COR-L47 (cell line): ENCODE measurements at places on chromosomes 3 and 15.

DNA sequence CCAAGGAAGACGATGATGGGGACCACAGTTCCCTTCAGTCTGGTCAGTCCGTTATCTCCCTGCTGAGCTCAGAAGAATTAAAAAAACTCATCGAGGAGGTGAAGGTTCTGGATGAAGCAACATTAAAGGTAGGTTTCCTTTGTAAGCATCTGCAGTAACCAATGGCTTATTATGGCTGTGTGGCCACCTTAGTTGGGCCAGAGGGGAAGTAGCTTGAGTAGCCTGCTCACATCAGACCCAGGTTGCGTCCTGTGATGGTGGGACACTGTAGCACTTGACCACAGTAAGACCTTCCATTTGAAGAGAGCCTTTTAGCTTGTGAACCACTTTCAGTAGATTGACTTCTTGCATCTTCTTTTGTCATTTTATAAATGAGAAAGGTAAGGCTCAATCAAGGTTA is 22.6 kb downstream of the STARD5 start:
- no peak for DNase-seq

GRCh38 chr15:84773716-84774115 is 25.3 kb downstream of the ZNF592 start:
- no peak for DNase-seq

DNA sequence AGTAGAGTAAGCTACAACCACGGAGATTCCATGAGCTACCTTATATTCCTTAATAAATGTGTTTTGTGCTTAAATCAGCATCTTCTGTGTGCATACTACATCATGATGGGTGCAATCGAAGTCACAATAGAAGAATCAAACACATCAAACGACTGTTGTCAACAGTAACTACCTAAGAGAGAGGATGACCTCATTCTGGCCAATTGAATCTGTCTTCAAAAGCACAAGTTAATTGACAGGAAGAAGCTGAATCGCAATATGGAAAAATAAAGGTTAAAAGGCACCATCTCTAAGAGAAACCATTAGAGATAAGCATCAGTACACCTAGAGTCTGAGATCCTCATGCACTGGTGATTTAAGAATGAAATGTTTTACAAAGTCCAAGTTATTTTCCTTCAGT is 39.0 kb downstream of the CD200R1L start:
- no peak for DNase-seq

DNA sequence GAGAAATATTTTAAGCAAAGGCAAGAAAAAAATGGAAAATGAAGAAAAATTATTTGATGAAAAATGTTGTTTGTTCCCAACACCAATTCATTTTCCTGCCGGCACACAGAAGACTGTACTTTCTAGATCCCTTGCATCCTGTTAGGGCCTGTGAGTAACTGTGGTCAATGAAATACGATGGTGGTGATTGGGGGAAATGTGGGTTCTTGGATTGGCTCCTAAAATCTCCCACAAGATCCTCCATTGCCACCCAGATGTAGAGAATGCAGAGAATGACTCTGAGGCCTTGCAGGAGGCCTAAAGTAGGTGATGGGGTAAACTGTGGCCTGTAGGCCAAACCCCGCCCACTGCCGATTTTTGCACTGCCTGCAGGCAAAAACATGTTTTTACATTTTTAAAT is 46.3 kb upstream of the C3orf70 start:
- DNase-seq = no peak

DNA sequence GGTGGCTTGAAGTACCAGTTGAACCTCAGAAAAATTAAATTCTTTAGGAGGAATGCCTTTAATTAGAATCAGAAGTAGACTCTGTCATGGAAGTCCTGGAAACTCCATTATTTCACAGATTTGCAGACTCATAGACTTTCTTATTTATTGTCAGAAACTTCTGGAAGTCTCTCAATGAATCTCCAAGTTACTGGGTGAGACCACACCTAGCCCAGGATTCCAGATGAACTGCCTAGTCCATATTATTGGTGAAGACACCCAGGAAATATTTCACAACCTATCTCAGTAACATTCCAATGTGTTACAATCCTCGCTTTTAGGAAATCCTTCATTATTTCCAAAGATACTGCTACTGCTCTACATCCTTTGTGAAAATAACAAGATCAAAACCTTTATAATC is 6.5 kb upstream of the THBS1 start:
- no peak for DNase-seq

GRCh38 chr3:76664816-76665215 is 375.1 kb upstream of the ROBO2 start:
- DNase-seq = no peak
